GOT3 (cell line): ENCODE measurements at places on chromosomes 7 and 10.
A peak's percentile ranks its signal among the peaks of the same experiment; 100 is the strongest.

GRCh38 chr10:55305285-55305684 lies 504.3 kb upstream of the PCDH15 start:
- no peak for DNase-seq

DNA sequence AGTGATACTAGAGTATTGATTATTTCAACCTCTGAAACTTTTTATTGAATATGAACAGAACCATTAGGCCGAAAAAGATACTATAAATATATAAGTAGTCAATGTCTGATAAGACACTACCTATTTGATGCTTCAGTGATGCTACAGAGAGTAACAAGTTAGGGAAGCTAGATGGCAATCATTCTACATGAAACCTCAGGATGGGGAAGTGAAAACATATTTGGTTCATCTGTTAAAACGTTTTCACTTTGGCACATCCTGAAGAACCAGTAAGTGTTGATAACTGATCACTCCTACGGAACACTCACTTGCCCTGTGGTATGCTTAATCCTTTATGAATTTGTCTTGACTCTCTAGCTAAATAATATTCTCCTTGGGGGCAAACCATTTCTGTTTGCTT lies 1064.9 kb downstream of the NXPH1 start:
- no peak for DNase-seq

DNA sequence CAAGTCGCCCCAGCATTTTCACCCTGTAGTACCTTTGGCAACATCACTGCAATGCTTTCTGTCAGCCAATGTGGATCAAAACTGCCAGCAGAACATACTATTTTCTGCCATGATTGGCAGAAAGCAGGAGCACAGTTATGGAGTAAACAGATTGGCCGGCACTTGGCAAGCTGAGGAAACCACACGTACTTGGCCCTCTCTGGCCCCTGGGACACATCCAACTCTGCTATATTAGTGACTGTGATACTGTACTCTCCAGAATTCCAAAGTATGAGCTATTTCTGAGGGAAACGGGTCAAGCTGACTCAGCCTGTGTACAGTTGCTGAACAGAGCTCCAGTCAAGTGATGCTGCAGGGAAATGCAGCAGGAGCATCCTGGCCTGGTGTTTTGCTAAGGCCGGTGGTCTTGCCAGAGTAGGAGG lies 39.8 kb upstream of the LANCL2 start:
- DNase-seq = peak; percentile 57

- no peak for DNase-seq
Measured at GRCh38 chr10:49269523-49269922, 29.4 kb upstream of the C10orf71 start.

GRCh38 chr7:94183289-94183749 lies 179.2 kb upstream of the BET1 start:
- no peak for DNase-seq

DNA sequence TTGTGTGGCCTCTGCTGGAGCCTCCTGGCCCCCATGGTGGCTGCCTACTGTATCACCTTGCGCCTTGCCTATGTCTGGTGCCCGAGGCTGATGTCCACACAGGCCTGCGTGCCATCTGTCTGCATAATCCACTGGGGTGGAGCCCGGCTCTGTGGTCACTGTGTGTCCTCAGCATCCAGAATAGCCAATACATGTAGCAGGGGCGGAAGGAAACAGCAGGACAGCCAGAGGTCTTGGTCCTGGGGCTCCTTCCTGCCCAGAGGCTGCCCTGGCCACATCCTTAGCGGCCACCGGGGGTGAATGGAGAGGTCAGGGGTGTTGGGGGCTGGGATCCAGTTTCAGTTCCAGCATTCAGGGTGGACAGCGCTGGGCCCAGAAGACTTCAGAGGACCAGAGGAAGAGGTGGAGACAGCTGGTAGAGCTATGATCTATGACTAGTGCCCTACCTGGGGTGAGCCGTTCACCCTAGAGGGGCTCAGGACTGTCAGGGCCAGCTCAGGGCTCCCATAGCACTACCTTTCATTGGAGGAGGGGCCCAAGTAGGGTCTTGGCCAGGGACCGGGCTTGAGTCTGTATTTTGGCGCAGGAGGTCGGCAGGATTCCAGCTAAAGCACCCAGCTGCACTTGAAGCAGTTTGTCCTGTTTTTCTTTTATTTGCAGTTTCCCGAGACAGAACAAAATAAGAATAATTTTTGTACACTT lies 15.9 kb downstream of the YKT6 start:
- DNase-seq = no peak

DNA sequence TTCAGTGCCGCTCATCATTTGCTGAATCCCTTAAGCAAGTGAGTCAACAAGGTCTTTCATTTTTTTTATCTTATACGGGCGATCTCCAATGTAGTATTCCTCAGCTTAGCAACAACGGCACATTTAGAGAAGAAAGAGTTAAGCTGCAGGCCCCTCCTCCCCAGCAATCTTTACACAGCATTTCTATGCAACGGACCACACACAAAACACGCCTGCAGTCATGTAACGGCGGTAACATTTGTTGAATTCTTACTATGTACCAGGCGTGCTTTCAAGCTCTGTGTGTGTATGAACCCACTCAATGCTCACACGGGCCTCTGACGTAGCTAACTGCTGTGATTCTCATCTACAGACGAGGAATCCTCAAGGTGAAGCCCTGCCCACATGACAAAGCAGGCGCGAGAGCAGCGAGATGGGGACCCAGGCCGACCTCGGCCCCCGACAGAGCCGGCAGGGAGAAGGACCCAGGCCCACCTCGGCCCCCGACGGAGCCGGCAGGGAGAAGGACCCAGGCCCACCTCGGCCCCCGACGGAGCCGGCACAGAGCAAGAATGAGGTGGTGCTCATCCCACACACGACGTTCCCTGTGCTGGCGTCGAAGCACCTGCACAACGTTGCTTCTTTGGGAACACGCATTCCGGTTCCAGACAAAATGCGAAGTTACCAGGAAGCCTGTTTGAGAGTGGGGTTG lies 240.7 kb downstream of the ZMYND11 start:
- DNase-seq = no peak

- no peak for DNase-seq
Measured at GRCh38 chr7:133135451-133135850, 53.6 kb upstream of the CHCHD3 start.

DNA sequence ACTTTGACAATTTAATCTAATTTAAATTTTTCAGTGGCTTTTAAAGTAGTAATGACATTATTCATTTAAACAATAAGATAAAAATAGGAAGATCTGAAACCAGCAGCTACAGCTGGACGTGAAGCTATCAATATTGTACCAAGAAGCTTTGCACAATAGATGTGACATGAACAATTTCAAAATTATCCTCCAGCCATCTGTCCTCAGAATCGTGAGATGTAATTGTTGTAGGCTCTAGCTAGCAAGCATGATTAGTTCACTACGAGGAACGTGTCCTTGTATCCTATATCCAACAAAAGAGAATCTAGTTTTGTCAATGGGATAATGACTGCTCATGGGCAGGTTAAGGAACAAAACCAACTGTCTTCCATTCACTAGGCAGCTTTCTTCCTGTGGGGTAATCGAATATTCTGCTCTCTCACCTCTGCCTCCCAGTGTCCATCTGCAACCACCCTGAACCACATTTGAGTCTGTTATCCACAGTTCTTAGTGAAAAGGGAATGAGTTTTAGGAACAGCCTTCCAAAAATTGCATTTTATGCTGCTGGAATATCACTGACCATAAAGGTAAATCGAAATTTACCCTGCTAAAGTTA lies 247.3 kb downstream of the PARD3 start:
- no peak for DNase-seq

- no peak for DNase-seq
Measured at GRCh38 chr10:71852355-71852937, 1.4 kb upstream of the PSAP start.

GRCh38 chr7:155625557-155625956 lies 18.9 kb upstream of the RBM33 start:
- DNase-seq = no peak

- no peak for DNase-seq
Measured at GRCh38 chr10:38209332-38209731, 115.2 kb downstream of the ZNF37A start.

- no peak for DNase-seq
Measured at GRCh38 chr7:44748948-44749731, 493 bp downstream of the ZMIZ2 start.

DNA sequence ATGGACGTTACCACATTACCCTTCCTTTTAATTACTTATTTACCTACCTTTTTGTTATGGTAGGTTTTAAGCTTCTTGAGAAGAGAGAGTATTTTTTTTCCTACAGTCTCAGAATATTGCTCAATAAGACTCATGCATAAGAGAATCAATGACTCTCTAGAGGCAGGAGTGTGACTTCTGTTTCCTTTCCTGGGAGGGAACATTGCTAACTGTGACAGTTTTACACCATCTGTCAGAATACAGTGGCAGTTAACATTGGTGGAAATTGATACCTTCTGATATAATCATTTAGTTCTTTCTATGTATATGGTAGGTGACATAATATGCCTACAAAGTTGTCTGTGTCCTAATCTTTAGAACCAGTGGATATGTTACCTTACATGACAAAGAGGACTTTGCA lies 348.7 kb upstream of the POT1 start:
- no peak for DNase-seq

DNA sequence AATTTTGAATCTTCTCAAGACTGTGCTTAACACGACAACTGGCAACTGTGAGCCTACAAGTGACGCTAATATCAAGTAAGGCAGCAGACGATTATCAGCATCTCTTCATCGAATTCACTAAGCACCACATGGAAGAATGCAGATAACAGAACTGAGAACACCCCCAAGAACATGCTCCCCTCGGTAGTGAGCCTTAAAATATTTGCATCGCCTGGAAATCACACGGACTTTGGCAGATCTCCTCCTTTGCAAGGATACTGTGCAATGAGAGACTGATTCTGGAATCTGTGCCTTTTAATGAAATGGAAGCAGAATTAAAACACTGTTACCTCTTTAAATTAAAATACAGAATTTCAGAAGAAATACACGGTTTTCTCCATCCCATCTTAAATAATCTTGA lies 38.2 kb upstream of the NEBL start:
- no peak for DNase-seq

- DNase-seq = no peak
Measured at GRCh38 chr7:64993901-64994300, 3.1 kb upstream of the ZNF117 start.

GRCh38 chr7:38584443-38585210 lies 46.5 kb downstream of the AMPH start:
- peak; percentile 19 for DNase-seq

GRCh38 chr10:128541926-128542475 lies 415.8 kb upstream of the MKI67 start:
- no peak for DNase-seq

DNA sequence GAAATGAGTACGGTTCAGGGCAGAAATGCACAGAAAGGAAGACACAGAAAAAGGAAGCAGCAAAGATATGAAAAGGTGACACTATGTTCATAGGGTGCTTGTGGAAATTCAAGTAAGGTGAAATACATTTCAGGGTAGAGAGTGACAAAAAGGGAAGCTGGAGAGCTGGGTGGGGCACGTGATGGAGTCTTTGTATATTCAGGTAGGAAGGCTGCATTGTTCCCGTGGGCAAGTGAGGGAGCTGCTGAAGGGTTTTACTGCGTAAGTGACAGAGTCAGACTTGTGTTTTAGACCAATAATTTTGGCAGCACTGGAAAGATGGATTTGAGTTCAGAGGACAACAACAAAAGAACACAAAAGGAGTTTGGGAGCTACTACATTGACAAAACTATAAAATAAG lies 35.3 kb upstream of the ANK3 start:
- no peak for DNase-seq

GRCh38 chr7:25864511-25864910 lies 287.5 kb upstream of the NFE2L3 start:
- no peak for DNase-seq

DNA sequence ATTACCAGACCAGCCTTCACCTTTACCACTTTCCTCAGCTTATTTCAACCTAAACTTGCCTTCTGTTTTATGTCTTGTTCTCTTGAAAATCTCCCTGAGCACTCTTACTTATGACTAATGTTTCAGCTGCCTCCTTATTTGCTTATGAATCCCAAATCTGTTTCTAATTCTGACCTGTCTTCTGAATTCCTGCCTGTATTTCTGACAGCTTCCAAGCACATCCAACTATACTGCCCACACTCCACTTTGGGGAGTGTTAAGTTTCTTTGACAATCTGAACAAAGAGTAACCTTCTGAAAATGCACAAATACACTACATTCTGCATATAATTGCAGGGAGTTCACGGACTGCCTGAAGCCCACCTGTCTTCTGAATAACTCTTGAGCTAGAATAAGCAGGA lies 48.7 kb downstream of the ARMC3 start:
- no peak for DNase-seq
